HFFc6 (cell line): ENCODE measurements at places on chromosomes 7 and 10. TPM values are rescaled to one million over a fixed set of nuclear protein-coding genes. Genes with fewer than 3 reads are reported as not detected.

- peaks cover 70% of the 10 kb centered on the region for H3K4me1 ChIP-seq
- H3K27ac ChIP-seq, result peak overlapping the region; percentile 83
- peaks cover 2% of the 10 kb centered on the region for H3K27me3 ChIP-seq
- no peaks in the 10 kb centered on the region for H3K36me3 ChIP-seq
- DNase-seq, result no peak
These were observed 5.0 kb upstream of the TSPAN15 start for GRCh38 chr10:69446229-69446628.

- H3K36me3 ChIP-seq, result no peaks in the 10 kb centered on the region
- H3K27ac ChIP-seq, result no peak overlapping the region
- H3K4me1 ChIP-seq, result no peaks in the 10 kb centered on the region
- DNase-seq, result no peak
- no peak overlapping the region for H3K4me3 ChIP-seq
These were observed 204.0 kb downstream of the BAMBI start for GRCh38 chr10:28881171-28881882.

GRCh38 chr7:150778738-150779301, 21.3 kb downstream of the TMEM176B start:
- peak; percentile 38 for DNase-seq
- no peak overlapping the region for H3K4me3 ChIP-seq
- H3K27me3 ChIP-seq, result peaks cover 7% of the 10 kb centered on the region
- no peaks in the 10 kb centered on the region for H3K4me1 ChIP-seq
- no peak overlapping the region for H3K27ac ChIP-seq

DNA sequence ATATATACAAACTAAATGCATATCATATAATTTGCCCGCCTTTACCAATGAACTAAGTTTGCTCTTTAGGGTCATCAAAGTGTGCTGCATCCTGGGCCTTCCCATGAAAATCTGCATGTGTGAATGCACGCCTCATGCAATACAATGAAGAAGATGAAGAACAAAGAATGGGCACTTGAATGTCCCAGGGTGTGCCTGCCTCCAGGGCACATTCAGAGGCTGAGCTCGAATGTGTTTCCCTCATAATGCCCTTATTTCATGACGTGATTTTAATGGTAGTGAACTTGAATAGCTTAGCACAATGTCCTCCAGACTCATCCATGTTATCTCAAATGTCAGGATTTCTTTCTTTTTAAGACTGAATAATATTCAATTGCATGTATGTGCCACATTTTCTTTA, 824.9 kb downstream of the TNS3 start:
- H3K27ac ChIP-seq, result no peak overlapping the region
- 0 out of 2 replicates have a peak, but pooled peaks cover 3% of the 10 kb centered on the region for H3K36me3 ChIP-seq
- H3K27me3 ChIP-seq, result no peaks in the 10 kb centered on the region
- H3K4me3 ChIP-seq, result no peak overlapping the region
- no peak for DNase-seq
- H3K4me1 ChIP-seq, result peaks cover 49% of the 10 kb centered on the region

DNA sequence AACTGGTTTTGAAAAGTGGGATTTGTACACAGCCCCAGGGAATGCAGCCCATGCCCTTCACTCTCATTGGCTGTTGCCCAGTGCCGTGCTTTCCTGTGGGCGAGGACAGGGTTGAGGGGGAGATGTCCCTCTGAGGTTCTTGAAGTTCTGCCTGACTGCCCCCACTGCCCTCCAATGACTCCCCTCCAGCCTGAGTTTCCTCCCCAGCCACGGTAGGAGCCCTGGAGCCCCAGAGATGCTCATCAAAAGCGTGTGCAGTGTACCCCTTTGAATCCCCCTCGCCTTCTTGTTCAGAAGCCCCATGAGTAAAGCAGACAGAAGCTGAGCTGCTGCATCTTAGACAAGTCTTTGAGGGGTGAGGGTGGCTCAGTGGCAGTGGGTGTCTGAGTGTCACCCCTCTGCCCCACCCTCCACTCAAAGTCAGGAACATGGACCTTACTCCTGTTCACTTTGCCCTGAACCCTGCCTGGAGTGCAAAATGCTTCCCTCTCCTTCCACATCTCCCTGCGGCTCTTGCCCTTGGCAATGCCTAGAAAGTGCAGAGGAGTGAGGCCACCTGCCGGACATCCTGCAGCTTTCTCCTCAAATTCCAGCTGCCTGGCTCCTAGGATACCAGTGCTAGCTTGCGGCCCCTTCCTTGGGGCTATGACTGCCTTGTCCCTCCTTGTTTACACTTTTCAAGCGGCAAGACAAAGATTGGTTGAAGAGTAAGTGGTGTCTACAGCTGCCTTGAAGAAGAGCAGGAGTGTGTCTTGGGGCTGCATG, 19.9 kb downstream of the FAM241B start:
- H3K4me1 ChIP-seq, result no peaks in the 10 kb centered on the region
- H3K27me3 ChIP-seq, result peaks cover 52% of the 10 kb centered on the region
- no peak overlapping the region for H3K4me3 ChIP-seq
- H3K27ac ChIP-seq, result no peak overlapping the region
- H3K36me3 ChIP-seq, result no peaks in the 10 kb centered on the region
- DNase-seq, result no peak

DNA sequence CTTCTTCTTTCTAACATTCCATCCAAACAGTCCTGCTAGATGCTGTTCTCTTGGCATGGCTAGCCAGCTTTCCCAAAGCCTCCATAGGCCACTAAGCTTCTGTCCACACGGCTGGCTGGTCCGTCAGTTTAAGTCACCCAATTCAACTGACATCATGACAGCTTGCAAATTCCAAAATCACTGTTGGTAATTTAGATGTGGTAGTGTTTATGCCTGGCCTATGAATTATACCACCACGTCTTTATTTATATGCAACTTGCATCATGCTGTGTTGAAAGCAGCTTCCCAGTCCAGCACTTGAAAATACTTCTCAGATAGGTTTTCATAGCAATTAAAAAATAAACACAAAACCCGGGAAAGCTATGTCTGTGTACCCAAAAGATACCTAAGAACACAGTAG, 2.2 kb upstream of the VIM start:
- H3K4me3 ChIP-seq, result no peak overlapping the region
- H3K27ac ChIP-seq, result no peak overlapping the region
- peaks cover 23% of the 10 kb centered on the region for H3K27me3 ChIP-seq
- H3K36me3 ChIP-seq, result peaks cover 36% of the 10 kb centered on the region
- peaks cover 57% of the 10 kb centered on the region for H3K4me1 ChIP-seq
- no peak for DNase-seq

Gene CLCN1
- not detected in 3 replicates for total RNA-seq

GRCh38 chr7:1889556-1890181, 219.6 kb downstream of the ELFN1 start:
- no peak overlapping the region for H3K4me3 ChIP-seq
- H3K27me3 ChIP-seq, result peaks cover 3% of the 10 kb centered on the region; the same call in 1 of the 2 replicates
- H3K27ac ChIP-seq, result peak overlapping the region; percentile 75
- H3K4me1 ChIP-seq, result peaks cover 20% of the 10 kb centered on the region
- peaks cover 18% of the 10 kb centered on the region for H3K36me3 ChIP-seq

GRCh38 chr7:80230327-80230726, 95.7 kb downstream of the GNAI1 start:
- H3K27me3 ChIP-seq, result no peaks in the 10 kb centered on the region
- peak; percentile 12 for DNase-seq
- H3K27ac ChIP-seq, result peak overlapping the region; percentile 5
- H3K36me3 ChIP-seq, result no peaks in the 10 kb centered on the region

Gene TRIM50
- not detected in 3 replicates for total RNA-seq

GRCh38 chr10:12993595-12993994, 7.9 kb downstream of the CCDC3 start:
- H3K27me3 ChIP-seq, result peaks cover 9% of the 10 kb centered on the region
- no peaks in the 10 kb centered on the region for H3K4me1 ChIP-seq
- H3K4me3 ChIP-seq, result no peak overlapping the region
- DNase-seq, result no peak
- no peak overlapping the region for H3K27ac ChIP-seq
- H3K36me3 ChIP-seq, result no peaks in the 10 kb centered on the region

Gene SPDYE9
- not detected in 3 replicates for total RNA-seq

DNA sequence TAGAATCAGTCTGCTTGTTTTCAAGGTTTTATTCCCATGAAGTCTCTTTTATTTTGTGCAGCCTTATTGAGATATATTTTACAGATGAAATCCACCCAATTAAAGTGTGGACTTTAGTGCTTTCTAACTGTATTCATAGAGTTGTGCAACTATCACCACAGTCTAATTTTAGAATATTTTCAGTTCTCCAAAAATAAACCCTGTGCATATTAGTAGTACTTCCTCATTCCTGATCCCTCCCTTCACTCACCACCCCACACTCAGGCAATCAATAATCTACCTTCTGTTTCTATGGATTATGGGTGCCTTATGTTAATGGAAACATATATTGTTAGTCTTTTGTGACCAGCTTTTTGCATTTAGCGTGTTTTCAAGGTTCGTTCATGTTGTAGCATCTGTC, 185.7 kb upstream of the TMEM72 start:
- peak; percentile 26 for DNase-seq
- peaks cover 8% of the 10 kb centered on the region for H3K36me3 ChIP-seq
- H3K4me1 ChIP-seq, result peaks cover 55% of the 10 kb centered on the region
- no peaks in the 10 kb centered on the region; the same call in 1 of the 2 replicates for H3K27me3 ChIP-seq

Gene DDC
- not detected in 3 replicates for total RNA-seq

- H3K36me3 ChIP-seq, result no peaks in the 10 kb centered on the region
- no peak for DNase-seq
- no peaks in the 10 kb centered on the region for H3K4me1 ChIP-seq
- H3K4me3 ChIP-seq, result no peak overlapping the region
These were observed 25.2 kb upstream of the FIGNL1 start for GRCh38 chr7:50475340-50475739.

Gene ELFN1
- 1.5 to 3.0 TPM (median 2.7 TPM) in 3 replicates for total RNA-seq

DNA sequence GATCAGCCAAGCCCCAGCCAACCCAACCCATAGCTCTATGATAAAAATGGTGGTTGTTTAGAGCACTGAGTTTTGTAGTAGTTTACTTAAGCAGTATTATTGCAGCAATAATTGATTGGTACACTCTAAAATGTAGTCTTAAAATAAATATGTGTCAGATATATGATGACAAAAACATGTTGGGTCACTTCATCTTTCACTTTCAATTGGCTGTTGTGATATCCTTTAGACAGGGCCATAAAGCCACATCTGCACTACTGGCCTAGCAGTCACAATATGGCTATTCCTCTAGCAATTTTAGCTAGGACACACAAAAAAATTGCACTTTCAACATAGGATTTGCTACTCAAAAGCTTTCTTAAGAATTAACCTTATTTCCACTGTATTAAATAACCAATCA, 5.9 kb upstream of the CAV1 start:
- no peaks in the 10 kb centered on the region for H3K36me3 ChIP-seq
- no peaks in the 10 kb centered on the region for H3K27me3 ChIP-seq
- H3K4me1 ChIP-seq, result peaks cover 51% of the 10 kb centered on the region
- no peak overlapping the region for H3K27ac ChIP-seq
- H3K4me3 ChIP-seq, result no peak overlapping the region
- no peak for DNase-seq

GRCh38 chr7:13069841-13070240, 382.4 kb downstream of the ARL4A start:
- no peaks in the 10 kb centered on the region for H3K27me3 ChIP-seq
- DNase-seq, result no peak

Gene FANK1
- 1.0 to 1.4 TPM (median 1.1 TPM) in 3 replicates for total RNA-seq

DNA sequence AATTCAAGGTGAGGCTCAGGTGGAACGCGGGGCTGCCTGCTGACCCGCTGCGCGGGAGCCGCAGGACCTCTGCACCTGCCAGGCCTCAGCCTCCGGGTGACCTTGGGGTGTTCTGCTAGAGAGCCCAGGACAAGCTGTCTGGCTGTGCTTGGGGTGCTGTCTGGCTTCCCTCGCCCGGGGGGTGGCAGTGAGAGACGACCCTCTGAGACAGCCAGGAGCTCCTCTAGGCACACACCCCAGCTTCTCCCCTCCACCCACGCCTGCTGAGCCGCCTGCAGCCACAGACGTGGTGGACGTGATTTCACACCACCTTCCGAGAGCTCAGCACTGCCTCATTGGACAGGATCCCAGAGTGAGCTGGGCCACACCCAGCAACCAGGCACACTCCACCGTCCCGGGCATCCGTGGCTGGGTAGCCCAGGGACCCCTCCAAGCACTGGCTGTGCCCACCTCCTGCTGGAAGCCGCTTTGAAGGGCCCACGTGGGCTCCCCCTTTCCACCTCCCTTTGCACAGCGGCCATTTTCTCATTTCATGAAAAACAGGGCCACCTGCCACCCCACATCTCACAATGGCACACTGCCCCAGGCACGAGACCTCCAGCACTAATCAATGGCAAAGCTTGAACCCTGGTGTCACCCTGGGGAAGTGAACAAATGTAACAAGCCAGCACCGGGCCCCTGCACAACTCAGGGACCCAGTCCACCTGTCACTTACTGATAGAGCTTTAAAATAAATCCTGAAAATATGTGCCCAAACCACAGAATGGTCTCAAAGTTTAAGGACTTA, 35.0 kb downstream of the ZFAND2A start:
- no peak for DNase-seq
- no peak overlapping the region for H3K4me3 ChIP-seq
- no peak overlapping the region for H3K27ac ChIP-seq
- no peaks in the 10 kb centered on the region; the same call in 1 of the 2 replicates for H3K27me3 ChIP-seq
- no peaks in the 10 kb centered on the region for H3K4me1 ChIP-seq

Gene ANKRD1
- 4.4 to 15.3 TPM (median 15.1 TPM) in 3 replicates for total RNA-seq

Gene NANOS1
- 0.11 to 0.16 TPM (median 0.12 TPM) in 3 replicates for total RNA-seq

Gene UNC5B
- total RNA-seq, result 5.9 to 11.8 TPM (median 7.6 TPM) in 3 replicates

Gene POLR1F
- 15.4 to 17.3 TPM (median 16.1 TPM) in 3 replicates for total RNA-seq

Gene SCIN
- total RNA-seq, result 0.96 to 48.9 TPM (median 1.5 TPM) in 3 replicates

GRCh38 chr7:40095695-40096327, 38.6 kb downstream of the MPLKIP start:
- H3K27me3 ChIP-seq, result no peaks in the 10 kb centered on the region
- H3K4me1 ChIP-seq, result no peaks in the 10 kb centered on the region
- no peak overlapping the region for H3K27ac ChIP-seq
- no peak for DNase-seq
- peaks cover 18% of the 10 kb centered on the region; the same call in 1 of the 2 replicates for H3K36me3 ChIP-seq
- H3K4me3 ChIP-seq, result no peak overlapping the region

DNA sequence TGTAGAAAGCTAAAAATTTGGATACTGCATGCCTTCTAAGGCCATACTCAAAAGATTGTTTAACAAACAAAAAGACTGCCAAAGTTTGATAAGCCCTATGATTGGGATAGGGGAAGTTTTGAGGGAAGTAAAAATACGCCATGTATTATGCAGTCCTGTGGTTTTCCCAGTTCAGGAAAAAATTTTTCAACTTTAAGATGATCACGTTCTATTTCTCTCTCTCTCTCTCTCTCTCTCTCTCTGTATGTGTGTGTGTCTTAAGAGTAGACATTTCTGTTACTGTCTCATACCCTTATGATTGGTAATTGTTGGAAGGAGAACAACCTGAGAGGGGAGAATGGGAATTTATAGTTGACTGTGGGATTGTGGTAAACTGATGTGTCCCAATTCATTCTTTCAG, 69.1 kb upstream of the CYP26C1 start:
- no peak overlapping the region for H3K27ac ChIP-seq
- H3K36me3 ChIP-seq, result no peaks in the 10 kb centered on the region
- H3K4me1 ChIP-seq, result peaks cover 10% of the 10 kb centered on the region
- DNase-seq, result no peak

Gene SAMD9L
- 4.3 to 10.0 TPM (median 6.2 TPM) in 3 replicates for total RNA-seq

Gene RABGEF1
- 39.6 to 45.3 TPM (median 42.4 TPM) in 3 replicates for total RNA-seq

- DNase-seq, result no peak
- no peak overlapping the region for H3K27ac ChIP-seq
- no peaks in the 10 kb centered on the region for H3K4me1 ChIP-seq
- H3K4me3 ChIP-seq, result no peak overlapping the region
- no peaks in the 10 kb centered on the region for H3K36me3 ChIP-seq
These were observed 706.7 kb upstream of the PHF14 start for GRCh38 chr7:10266976-10267375.
